CD4-positive, alpha-beta memory T cell (primary cell): ENCODE measurements at places on chromosomes 3 and 15. TPM values are rescaled to one million over a fixed set of nuclear protein-coding genes. Genes with fewer than 3 reads are reported as not detected.

GRCh38 chr3:122246199-122246598 is 62.7 kb downstream of the CASR start:
- no peak overlapping the region for H3K27ac ChIP-seq
- H3K4me1 ChIP-seq, result peaks cover 6% of the 10 kb centered on the region
- no peak for DNase-seq
- H3K36me3 ChIP-seq, result no peaks in the 10 kb centered on the region
- H3K27me3 ChIP-seq, result no peaks in the 10 kb centered on the region
- H3K4me3 ChIP-seq, result peak overlapping the region; percentile 38

DNA sequence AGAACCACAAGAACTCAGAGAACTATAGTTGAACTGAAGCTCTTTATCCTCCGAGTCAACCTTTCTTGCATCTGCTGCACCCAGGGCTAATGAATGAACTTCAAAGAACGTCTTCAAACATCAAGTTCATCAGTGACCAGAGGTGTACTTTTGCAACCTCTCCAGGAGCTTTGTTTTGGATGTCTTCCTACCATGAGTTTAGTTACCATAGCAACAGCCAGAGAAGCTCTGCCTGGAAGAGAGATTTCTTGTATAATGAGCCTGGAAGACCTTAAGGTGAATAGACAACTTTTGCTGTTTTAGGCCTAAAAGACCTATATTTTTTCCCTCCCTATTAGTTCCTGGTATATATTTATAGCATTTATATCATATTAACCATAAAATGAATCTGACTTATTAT is 9.1 kb downstream of the ACTC1 start:
- H3K4me1 ChIP-seq, result no peaks in the 10 kb centered on the region
- DNase-seq, result no peak
- no peaks in the 10 kb centered on the region for H3K27me3 ChIP-seq
- no peak overlapping the region for H3K4me3 ChIP-seq
- no peak overlapping the region for H3K27ac ChIP-seq

- DNase-seq, result no peak
- no peak overlapping the region for H3K27ac ChIP-seq
- no peaks in the 10 kb centered on the region for H3K4me1 ChIP-seq
- no peaks in the 10 kb centered on the region for H3K36me3 ChIP-seq
- H3K27me3 ChIP-seq, result no peaks in the 10 kb centered on the region
These were observed 304.7 kb downstream of the SUCLG2 start for GRCh38 chr3:67349551-67350174.

DNA sequence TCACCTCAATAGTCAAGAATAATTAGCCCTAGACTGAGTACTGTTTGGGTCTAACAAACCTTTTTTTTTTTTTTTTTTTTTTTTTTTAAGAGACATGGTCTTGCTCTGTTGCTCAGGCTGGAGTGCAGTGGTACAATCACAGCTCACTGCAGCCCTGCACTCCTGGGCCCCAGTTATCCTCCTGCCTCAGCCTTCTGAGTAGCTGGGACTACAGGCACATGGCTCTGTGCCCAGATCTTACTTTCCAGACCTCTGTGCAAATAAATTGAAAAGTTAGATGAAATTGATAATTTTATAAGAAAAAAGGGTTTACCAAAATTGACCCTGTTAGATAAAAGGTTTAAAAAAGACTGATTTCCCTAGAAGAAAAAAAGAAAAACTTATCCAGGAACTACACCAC is 79.0 kb downstream of the NR2E3 start:
- H3K4me3 ChIP-seq, result no peak overlapping the region
- no peak for DNase-seq
- no peaks in the 10 kb centered on the region for H3K4me1 ChIP-seq
- no peaks in the 10 kb centered on the region for H3K36me3 ChIP-seq
- H3K27me3 ChIP-seq, result no peaks in the 10 kb centered on the region

DNA sequence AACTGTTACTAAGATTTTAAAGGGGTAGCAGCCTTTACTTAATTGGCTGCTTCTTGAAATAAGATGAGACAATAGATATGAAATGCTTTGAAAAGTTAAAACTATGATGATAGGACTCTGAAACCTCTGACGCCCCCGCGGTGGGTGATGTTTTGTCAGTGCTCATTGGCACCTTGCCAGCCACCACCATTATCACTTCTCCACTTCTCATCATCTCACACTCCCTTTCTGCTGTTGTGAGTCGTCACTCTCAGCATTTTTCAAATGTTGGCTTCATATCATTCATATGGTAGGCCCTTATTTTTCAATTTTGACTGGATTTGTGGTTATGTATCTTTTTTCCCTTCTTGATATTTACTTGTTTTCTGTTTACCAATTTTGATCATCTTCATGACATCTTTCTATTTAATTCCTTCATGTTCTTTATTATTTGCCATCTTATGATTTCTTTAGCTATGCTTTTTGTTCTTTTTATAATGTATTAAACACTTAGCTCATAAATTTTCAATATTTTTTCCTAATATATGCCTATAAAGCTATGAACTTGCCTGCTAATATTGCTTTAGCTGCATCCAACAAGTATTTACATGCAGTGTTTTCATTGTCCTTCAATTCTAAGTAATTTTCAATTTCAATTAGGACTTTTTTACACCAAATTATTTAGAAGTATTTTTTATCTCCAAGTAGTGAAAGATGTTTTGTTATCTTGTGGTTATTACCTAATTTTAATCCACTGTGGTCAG is 30.3 kb upstream of the SKOR1 start:
- H3K4me3 ChIP-seq, result no peak overlapping the region
- no peaks in the 10 kb centered on the region for H3K36me3 ChIP-seq
- DNase-seq, result no peak
- H3K27me3 ChIP-seq, result no peaks in the 10 kb centered on the region
- no peak overlapping the region for H3K27ac ChIP-seq

DNA sequence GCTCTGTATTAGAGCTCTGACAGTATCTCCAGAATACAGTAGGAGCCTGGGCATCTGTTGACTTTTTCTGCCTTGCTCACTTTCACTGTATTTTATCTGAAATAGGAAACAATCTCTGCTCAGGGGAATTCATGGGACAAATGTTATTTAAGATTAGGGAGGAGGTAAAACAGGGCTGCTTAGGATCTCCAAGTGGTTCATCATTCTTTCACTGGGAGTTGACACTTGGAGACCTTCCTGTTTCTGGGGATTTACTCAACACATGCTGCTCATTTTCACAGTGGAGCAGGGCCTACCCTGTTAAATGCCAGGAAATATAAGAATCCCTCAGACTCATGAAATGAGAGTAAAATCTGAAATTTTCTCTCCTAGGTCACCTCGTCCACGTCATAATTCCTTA is 185.5 kb downstream of the GAP43 start:
- no peaks in the 10 kb centered on the region for H3K4me1 ChIP-seq
- H3K27me3 ChIP-seq, result peaks cover 7% of the 10 kb centered on the region
- no peak overlapping the region for H3K27ac ChIP-seq
- no peaks in the 10 kb centered on the region for H3K36me3 ChIP-seq
- no peak for DNase-seq
- H3K4me3 ChIP-seq, result no peak overlapping the region

GRCh38 chr3:86828751-86829150 is 162.2 kb downstream of the VGLL3 start:
- no peaks in the 10 kb centered on the region for H3K27me3 ChIP-seq
- H3K4me1 ChIP-seq, result no peaks in the 10 kb centered on the region
- H3K4me3 ChIP-seq, result no peak overlapping the region
- H3K36me3 ChIP-seq, result no peaks in the 10 kb centered on the region
- H3K27ac ChIP-seq, result no peak overlapping the region

DNA sequence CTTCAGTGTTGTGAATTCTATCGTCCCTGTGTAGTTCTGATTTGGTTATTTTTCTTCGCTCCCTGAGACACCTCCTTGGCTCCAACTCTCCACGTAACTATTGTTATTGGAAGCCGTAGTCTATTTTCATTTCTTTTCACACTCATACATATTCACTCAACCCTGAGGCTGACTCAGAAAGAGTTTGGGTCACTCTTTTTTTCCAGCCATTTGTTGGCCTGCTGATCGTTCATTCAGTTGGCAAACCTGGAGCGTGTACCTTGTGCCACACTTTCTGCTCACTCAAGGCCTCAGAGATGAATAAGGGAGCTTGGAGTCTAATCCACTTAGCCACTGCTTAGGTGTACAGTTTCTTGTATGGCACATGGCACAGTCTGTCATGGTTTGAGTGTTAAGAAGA is 22.4 kb downstream of the GYG1 start:
- peaks cover 10% of the 10 kb centered on the region for H3K36me3 ChIP-seq
- H3K4me3 ChIP-seq, result no peak overlapping the region
- peaks cover 21% of the 10 kb centered on the region for H3K4me1 ChIP-seq
- H3K27me3 ChIP-seq, result no peaks in the 10 kb centered on the region
- no peak for DNase-seq
- H3K27ac ChIP-seq, result no peak overlapping the region

DNA sequence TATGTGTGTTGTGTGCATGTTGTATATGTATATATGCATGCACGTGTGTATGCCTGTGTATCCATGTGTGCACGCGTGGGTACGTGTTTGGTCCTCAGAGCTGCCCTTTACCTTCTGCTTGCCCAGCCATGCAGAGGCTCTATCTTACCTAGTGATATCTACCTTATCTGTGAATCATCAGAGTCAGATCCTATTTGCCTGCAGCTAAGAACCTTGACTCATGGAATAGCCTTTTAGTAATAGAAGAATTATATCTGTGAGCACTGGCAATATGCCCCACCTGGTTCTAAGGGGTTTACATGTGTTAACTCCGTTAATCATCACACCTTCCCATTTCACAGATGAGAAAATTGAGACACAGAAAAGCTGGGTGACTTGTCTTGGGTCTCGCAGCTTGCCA is 11.0 kb downstream of the PGPEP1L start:
- no peak for DNase-seq
- H3K27me3 ChIP-seq, result no peaks in the 10 kb centered on the region
- no peaks in the 10 kb centered on the region for H3K36me3 ChIP-seq

- no peak overlapping the region for H3K4me3 ChIP-seq
- H3K36me3 ChIP-seq, result no peaks in the 10 kb centered on the region
- no peak overlapping the region for H3K27ac ChIP-seq
- H3K4me1 ChIP-seq, result no peaks in the 10 kb centered on the region
- H3K27me3 ChIP-seq, result peaks cover 6% of the 10 kb centered on the region
These were observed 130.7 kb upstream of the TSC22D2 start for GRCh38 chr3:150277444-150277843.

DNA sequence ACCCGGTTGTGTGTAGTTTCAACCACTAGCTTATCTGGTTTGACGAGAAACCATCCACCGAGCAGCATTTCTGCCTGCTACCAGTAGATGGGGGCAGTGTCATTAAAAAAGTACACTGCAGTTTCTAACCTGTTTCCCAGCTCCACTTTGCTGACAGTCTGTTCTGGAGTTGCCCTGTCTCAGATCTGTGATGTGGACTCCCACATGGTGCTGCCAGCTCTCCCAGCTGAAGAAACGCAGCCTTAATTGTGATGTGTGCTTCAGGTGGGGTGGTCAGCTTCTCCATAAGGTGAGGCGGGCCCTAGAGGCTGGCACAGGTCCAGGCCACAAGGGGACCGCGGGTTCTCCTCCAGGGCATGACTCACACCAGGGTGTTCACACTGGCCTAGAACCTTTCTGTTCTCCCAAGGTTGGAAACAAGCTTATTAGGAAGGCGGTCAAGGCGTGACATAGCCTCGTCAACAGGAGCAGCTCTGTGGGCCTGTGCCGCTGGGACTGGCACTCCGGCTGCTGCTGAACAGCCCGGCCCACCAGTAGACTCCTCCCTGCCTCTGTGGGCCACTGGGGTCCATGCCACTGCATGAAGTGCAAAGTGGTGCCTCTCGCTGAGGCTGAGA is 2.9 kb upstream of the FAM43A start:
- peaks cover 35% of the 10 kb centered on the region for H3K4me1 ChIP-seq
- no peaks in the 10 kb centered on the region for H3K36me3 ChIP-seq
- H3K27me3 ChIP-seq, result no peaks in the 10 kb centered on the region
- no peak overlapping the region for H3K4me3 ChIP-seq
- DNase-seq, result peak; percentile 74

DNA sequence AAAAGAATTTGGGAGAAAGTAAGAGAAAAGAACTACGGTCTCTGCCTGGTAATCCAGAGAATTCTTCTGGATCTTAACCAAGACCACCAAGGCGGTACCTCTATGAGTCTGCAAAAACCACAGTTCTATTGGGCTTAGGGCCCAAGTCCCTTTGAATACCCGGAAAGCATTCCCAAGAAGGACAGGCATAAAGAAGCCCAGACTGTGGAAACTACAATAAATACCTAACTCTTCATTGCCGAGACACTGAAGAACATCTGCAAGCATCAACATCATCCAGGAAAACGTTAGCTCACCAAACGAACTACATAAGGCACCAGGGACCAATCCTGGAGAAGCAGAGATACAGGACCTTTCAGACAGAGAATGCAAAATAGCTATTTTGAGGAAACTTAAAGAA is 162.3 kb upstream of the TMC3 start:
- H3K4me1 ChIP-seq, result no peaks in the 10 kb centered on the region
- no peaks in the 10 kb centered on the region for H3K36me3 ChIP-seq
- DNase-seq, result no peak
- H3K27ac ChIP-seq, result no peak overlapping the region
- no peaks in the 10 kb centered on the region for H3K27me3 ChIP-seq

DNA sequence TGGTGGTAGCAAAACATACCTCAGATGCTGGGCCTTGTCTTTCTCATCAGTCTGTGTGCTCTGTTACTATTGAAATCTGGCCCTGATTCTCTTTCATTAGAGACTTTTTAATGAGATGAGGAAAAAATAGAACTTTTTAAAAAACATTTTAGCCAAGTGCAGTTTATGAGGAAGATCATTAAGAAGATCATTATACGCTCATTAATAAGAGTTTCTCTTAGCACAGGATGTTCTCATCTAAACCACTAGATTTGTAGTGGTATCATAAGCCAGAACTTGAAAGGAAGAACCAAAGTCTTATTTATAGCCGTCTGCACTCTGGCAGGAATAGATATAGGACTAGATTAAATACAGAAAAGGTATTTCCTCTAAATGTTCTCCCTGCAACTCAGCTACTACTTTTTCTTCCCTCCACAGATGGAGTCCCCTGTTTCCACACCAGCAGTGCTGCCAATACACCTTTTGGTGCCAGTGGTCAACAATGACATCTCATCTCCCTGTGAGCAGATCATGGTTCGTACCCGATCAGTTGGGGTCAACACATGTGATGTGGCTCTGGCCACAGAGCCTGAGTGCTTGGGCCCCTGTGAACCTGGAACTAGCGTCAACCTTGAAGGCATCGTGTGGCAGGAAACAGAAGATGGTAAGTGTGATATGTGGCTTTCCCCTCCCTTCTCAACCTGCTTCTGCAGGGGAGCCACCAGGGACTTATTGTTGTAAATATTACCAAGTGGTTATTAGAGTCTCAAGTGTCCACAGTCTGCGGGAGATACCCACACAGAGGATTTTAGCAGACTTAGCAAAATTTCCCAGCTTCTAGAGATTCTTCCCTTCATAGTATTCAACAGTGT is 152.8 kb downstream of the RBPMS2 start:
- no peaks in the 10 kb centered on the region for H3K36me3 ChIP-seq
- H3K4me3 ChIP-seq, result no peak overlapping the region
- no peaks in the 10 kb centered on the region for H3K27me3 ChIP-seq
- DNase-seq, result peak; percentile 81

- no peaks in the 10 kb centered on the region for H3K27me3 ChIP-seq
These were observed 171.9 kb upstream of the CTDSPL start for GRCh38 chr3:37689645-37690356.

GRCh38 chr3:133956353-133956752 is 60.7 kb upstream of the RAB6B start:
- no peak overlapping the region for H3K4me3 ChIP-seq
- no peaks in the 10 kb centered on the region for H3K4me1 ChIP-seq
- no peak overlapping the region for H3K27ac ChIP-seq

The REC114 gene
- total RNA-seq, result not detected

The NECTIN3 gene
- total RNA-seq, result 15.6 TPM

The ZNF385D gene
- total RNA-seq, result not detected

The RTF1 gene
- 35.9 TPM for total RNA-seq

The CSTA gene
- 0.61 TPM for total RNA-seq

The DAZL gene
- not detected for total RNA-seq
